ENCODE measurements at places on chromosomes 2 and 18.

GRCh38 chr2:10772868-10773215 lies 39.7 kb downstream of the PDIA6 start:
- no peak overlapping the region for H3K4me3 ChIP-seq
- no peaks in the 10 kb centered on the region for H3K4me1 ChIP-seq

GRCh38 chr2:178275600-178275999 lies 81.3 kb downstream of the OSBPL6 start:
- H3K27me3 ChIP-seq, result no peaks in the 10 kb centered on the region
- no peak overlapping the region for H3K4me3 ChIP-seq
- no peak overlapping the region for H3K27ac ChIP-seq
- no peaks in the 10 kb centered on the region for H3K36me3 ChIP-seq
- no peak for DNase-seq

- H3K27ac ChIP-seq, result no peak overlapping the region
- no peaks in the 10 kb centered on the region for H3K36me3 ChIP-seq
- H3K4me3 ChIP-seq, result no peak overlapping the region
- no peak for DNase-seq
- peaks cover 2% of the 10 kb centered on the region for H3K4me1 ChIP-seq
Measured at GRCh38 chr2:30519796-30520195, 72.8 kb downstream of the LCLAT1 start.

DNA sequence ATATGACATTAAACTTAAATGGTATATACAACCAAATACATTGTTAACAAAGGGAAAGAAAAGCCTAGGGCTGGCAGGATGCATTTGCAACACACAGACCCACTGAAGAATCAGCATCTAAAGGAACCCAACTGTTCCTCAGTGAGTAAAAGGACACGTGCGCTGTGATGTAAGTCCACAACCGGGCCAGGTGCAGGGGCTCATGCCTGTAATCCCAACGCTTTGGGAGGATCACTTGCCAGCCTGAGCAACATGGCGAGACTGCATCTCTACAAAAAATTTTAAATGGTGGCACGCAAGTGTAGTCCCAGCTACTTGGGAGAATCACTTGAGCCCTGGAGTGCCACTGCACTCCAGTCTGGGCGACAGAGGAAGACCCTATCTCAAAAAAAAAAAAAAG lies 3.9 kb downstream of the DTNB start:
- peaks cover 3% of the 10 kb centered on the region for H3K4me1 ChIP-seq
- H3K36me3 ChIP-seq, result no peaks in the 10 kb centered on the region
- no peak for DNase-seq
- no peaks in the 10 kb centered on the region for H3K27me3 ChIP-seq
- no peak overlapping the region for H3K27ac ChIP-seq

GRCh38 chr2:236167297-236168109 lies 683 bp downstream of the GBX2 start:
- H3K4me3 ChIP-seq, result no peak overlapping the region
- H3K4me1 ChIP-seq, result peaks cover 3% of the 10 kb centered on the region
- DNase-seq, result peak; percentile 68
- peaks cover 84% of the 10 kb centered on the region for H3K27me3 ChIP-seq

GRCh38 chr18:61034580-61034979 lies 298.6 kb upstream of the CDH20 start:
- no peaks in the 10 kb centered on the region for H3K4me1 ChIP-seq
- H3K27ac ChIP-seq, result no peak overlapping the region
- H3K36me3 ChIP-seq, result no peaks in the 10 kb centered on the region
- DNase-seq, result no peak
- no peaks in the 10 kb centered on the region for H3K27me3 ChIP-seq

DNA sequence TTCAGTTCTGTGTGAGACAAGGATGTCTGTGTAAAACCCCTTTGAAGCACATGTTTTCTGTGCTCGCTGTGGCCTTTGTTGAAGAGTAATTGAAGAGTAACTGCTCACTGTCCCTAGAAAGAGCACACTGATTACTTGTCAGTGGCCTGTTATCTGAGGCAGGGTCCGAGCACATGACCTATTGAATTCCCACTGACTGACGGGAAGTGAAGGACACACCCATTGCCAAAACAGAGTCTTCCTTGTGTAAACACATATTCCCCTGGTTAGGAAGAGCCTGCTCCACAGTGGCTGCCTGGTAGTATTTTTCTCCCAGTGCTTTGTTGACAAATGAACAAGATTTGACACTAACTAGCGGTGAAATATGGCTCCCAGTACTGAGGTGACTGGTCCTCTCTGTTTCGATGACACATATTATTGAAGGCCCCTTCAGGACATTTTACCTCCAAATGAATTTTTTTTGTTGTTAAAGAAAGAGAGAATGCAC lies 148.5 kb upstream of the GYPC start:
- no peak overlapping the region for H3K4me3 ChIP-seq
- no peaks in the 10 kb centered on the region for H3K36me3 ChIP-seq
- peak; percentile 46 for DNase-seq
- H3K27ac ChIP-seq, result no peak overlapping the region
- peaks cover 4% of the 10 kb centered on the region for H3K4me1 ChIP-seq

DNA sequence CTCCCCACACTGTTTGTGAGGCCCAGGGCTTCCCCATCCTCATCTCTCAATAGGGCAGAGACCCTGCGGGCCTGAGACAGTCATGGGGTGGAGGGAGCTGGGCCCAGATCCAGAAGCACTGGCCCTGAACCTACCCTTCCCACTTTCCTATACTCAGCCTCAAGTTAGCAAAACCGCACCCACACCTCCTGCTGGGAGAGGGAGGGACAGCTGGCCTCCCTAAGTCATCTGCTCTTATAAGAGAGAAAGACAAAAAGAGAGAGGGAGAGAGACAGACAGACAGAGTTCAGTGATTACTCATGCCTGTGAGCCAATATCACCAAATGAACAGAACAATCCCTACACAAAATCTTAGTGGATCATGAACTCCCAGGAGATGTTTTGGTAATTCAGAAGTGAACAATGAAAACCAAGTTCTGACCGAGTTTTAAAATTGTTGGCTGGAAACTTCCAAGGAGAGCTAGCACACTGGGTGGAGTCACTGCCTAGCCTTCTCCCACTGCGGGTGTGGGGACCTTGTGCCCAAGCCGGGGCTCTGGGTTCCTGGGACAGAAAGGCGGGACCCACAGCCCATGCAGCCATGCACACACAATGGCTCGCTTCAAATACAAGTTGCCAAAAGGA lies 130.5 kb downstream of the PXDN start:
- no peak overlapping the region for H3K27ac ChIP-seq
- peaks cover 8% of the 10 kb centered on the region for H3K4me1 ChIP-seq
- DNase-seq, result peak; percentile 68
- H3K36me3 ChIP-seq, result no peaks in the 10 kb centered on the region

- no peaks in the 10 kb centered on the region for H3K27me3 ChIP-seq
- DNase-seq, result no peak
- no peaks in the 10 kb centered on the region for H3K4me1 ChIP-seq
- H3K4me3 ChIP-seq, result no peak overlapping the region
Measured at GRCh38 chr2:143600116-143600515, 470.9 kb downstream of the ARHGAP15 start.

DNA sequence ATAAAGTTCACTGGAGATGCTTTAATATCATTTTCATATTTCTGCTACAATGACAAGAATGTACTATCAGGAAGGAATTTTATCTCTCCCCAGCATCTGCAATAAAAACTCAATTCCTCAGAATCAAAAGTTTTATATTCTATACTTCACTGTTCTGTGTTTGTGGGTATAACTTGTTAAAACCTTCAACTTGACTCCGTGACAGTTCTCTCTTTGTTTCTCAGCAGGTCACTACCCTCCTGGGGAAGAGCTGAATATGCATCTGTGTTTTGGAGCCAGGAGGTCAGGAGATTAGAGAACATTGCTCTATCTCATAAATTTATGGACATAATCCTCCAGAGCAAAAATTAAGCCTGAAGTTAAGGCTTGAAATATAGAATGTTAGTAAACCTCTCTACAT lies 411.4 kb downstream of the TRIB2 start:
- no peaks in the 10 kb centered on the region for H3K27me3 ChIP-seq
- no peak overlapping the region for H3K4me3 ChIP-seq
- no peaks in the 10 kb centered on the region for H3K36me3 ChIP-seq
- no peak for DNase-seq
- H3K27ac ChIP-seq, result no peak overlapping the region

DNA sequence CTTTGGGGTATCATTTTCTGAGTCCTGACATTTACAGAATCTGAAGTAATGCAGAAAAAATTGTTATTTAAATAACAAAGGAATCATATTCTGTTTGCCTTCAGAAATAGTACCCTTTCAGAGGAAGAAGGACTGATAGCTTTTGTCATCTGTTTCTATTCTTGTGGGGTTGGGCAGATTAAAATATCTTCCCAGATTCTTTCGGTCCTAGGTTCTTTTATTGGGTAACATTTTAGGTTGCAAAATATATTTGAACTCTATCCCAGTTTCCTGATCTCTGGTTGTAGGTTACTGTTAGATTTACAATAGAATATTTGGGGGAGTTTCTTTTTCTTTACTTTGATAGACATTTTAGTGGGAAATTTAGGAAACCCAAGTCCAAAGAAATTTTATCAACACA lies 550.5 kb downstream of the SPAG16 start:
- H3K4me1 ChIP-seq, result no peaks in the 10 kb centered on the region
- no peak overlapping the region for H3K4me3 ChIP-seq
- no peaks in the 10 kb centered on the region for H3K36me3 ChIP-seq
- DNase-seq, result no peak
- no peaks in the 10 kb centered on the region for H3K27me3 ChIP-seq

DNA sequence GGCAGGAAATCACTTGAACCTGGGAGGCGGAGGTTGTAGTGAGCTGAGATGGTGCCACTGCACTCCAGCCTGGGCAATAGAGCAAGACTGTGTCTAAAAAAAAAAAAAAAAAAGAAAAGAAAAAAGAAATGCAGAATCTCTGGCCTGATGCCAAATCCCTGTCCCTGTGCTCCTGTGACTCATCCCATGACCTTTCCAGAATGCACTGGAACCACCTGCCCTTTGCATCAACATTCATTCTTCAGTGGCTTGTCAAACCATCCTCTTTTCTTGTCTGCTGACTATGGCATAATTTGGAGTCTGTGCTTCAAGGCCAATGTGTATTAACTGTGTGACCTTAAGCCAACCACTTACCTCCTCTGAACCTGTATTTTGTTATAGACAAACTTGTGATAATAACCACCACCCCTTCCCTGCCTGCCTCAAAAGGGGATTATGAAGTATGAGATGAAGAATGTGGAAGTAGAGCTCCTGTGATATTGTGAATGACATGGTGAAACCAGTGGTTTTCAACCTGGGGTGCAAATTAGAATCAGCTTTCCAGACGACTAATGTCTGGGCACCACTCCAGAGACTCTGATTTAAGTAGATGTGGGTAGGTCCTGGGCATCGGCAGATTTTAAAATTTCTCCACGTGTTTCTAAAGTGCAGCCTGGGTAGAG lies 189.3 kb downstream of the CLIP4 start:
- H3K4me1 ChIP-seq, result peaks cover 4% of the 10 kb centered on the region
- no peaks in the 10 kb centered on the region for H3K36me3 ChIP-seq
- no peak overlapping the region for H3K27ac ChIP-seq
- no peak for DNase-seq

DNA sequence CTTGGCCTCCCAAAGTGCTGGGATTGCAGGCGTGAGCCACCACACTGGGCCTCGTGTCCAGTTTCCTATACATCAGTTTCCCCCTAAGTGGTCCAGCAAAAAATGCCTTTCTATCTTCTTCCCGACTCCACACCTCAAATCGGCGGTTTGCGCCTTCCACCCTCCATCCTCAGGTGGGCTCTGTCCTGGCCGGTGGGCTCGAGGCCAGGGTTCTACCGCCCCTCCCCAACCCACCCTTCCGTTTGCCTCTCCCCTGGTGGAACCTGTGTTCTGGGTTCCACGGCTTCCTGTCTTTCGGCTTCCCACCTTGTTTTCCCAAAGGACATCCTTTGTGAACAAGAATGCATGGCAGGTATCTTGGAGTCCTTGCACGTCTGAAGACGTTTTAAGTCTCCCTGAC lies 104.4 kb downstream of the HS6ST1 start:
- H3K27ac ChIP-seq, result no peak overlapping the region
- H3K27me3 ChIP-seq, result no peaks in the 10 kb centered on the region
- H3K4me1 ChIP-seq, result no peaks in the 10 kb centered on the region
- DNase-seq, result no peak

- no peak overlapping the region for H3K27ac ChIP-seq
- no peak for DNase-seq
- H3K4me3 ChIP-seq, result no peak overlapping the region
- H3K27me3 ChIP-seq, result no peaks in the 10 kb centered on the region
- no peaks in the 10 kb centered on the region for H3K36me3 ChIP-seq
Measured at GRCh38 chr18:8699948-8700347, 5.4 kb upstream of the MTCL1 start.

DNA sequence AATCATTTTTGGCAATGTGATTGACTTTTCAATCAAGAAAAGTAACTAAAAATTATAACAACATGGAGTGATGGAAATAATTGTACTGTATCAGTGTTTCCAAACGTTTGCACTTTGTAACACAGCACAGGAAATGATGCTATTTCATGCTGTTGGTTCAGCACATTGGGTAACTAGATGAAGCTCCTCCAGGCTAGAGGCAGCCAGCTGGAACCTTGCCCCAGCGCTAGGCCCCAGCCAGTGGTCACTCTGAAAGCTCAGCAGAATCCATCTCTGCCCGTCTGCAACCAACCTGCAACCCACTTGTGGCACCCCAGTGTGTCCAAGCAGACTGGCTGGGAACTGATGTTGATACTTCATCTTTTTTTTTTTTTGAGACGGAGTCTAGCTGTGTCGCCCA lies 15.3 kb downstream of the UNC50 start:
- DNase-seq, result no peak
- H3K4me3 ChIP-seq, result no peak overlapping the region
- no peaks in the 10 kb centered on the region for H3K27me3 ChIP-seq
- no peaks in the 10 kb centered on the region for H3K4me1 ChIP-seq
- no peaks in the 10 kb centered on the region for H3K36me3 ChIP-seq

DNA sequence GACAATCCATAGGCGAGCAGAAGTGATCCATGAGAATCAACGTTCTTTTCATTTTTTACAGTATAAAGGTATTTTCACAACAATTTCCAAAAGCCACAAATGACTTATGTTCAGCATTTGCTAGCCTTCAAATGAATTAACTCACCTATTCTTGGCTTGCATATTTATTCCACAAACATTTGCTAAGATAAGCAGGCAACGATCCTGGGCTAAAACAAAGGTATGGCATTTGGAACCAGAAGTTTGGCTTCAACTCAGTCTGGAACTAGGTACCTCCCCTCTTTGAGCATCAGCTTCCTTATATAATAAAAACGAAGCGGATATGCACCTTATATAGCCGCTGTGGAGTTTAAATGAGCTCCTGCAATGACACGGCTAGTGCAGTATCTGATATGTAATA lies 20.5 kb downstream of the CYRIA start:
- H3K4me3 ChIP-seq, result no peak overlapping the region
- H3K27ac ChIP-seq, result no peak overlapping the region
- no peak for DNase-seq

GRCh38 chr2:64591188-64591587 lies 62.5 kb downstream of the SERTAD2 start:
- H3K4me3 ChIP-seq, result no peak overlapping the region
- H3K36me3 ChIP-seq, result no peaks in the 10 kb centered on the region
- no peaks in the 10 kb centered on the region for H3K4me1 ChIP-seq
- no peaks in the 10 kb centered on the region for H3K27me3 ChIP-seq

- no peak for DNase-seq
- peaks cover 3% of the 10 kb centered on the region for H3K4me1 ChIP-seq
- no peak overlapping the region for H3K27ac ChIP-seq
Measured at GRCh38 chr2:128439791-128440665, 121.4 kb upstream of the HS6ST1 start.

- no peak for DNase-seq
- H3K36me3 ChIP-seq, result no peaks in the 10 kb centered on the region
- H3K27me3 ChIP-seq, result no peaks in the 10 kb centered on the region
- H3K27ac ChIP-seq, result no peak overlapping the region
- H3K4me1 ChIP-seq, result no peaks in the 10 kb centered on the region
- no peak overlapping the region for H3K4me3 ChIP-seq
Measured at GRCh38 chr2:216987252-216987821, 127.5 kb upstream of the TNP1 start.

GRCh38 chr2:129605646-129606045 lies 373.8 kb upstream of the RAB6C start:
- no peak for DNase-seq
- no peak overlapping the region for H3K27ac ChIP-seq
- H3K27me3 ChIP-seq, result no peaks in the 10 kb centered on the region
- no peaks in the 10 kb centered on the region for H3K36me3 ChIP-seq

All from mesendoderm (in vitro differentiated cells).